Stimulated activated CD8-positive, alpha-beta memory T cell treated with anti-CD3 and anti-CD28 coated beads, Interleukin-15, amount 100 ng/mL, for 48 hours (primary cell): ENCODE measurements at places on chromosomes 11 and 22.

DNA sequence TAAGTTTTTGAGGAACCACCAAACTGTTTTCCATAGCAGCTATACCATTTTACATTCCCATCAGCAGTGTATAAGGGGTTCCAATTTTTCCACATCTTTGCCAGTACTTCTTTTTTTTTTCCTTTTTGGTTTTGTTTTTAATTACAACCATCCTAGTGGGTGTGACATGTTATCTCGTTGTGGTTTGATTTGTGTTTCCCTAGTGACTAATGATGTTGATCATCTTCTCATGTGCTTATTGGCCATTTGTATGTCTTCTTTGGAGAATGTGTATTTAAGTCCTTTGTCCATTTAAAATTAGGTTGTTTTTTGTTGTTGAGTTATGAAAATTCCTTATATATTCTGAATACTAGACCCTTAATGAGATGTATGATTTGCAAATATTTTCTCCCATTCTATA lies 59.3 kb downstream of the STIM1 start:
- no peak for DNase-seq

DNA sequence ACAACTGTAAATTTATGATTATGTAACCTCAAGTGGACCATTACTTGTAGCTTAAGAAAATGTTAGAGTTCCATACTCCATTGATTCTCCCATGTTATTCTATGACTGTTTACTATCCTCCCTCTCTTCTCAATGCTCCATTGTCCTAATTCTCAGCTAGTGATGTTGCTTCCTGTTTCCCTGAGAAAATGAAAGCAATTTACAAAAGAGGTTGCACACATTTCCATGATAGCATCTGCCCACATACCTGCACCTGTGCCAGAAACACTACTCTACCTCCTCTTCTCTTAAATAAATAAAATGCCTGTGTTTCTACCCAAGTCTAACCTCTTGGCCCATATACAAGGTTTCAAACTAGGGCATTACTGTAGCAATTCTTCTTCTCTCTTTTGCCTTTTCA lies 1620.9 kb downstream of the FAM181B start:
- no peak for DNase-seq

DNA sequence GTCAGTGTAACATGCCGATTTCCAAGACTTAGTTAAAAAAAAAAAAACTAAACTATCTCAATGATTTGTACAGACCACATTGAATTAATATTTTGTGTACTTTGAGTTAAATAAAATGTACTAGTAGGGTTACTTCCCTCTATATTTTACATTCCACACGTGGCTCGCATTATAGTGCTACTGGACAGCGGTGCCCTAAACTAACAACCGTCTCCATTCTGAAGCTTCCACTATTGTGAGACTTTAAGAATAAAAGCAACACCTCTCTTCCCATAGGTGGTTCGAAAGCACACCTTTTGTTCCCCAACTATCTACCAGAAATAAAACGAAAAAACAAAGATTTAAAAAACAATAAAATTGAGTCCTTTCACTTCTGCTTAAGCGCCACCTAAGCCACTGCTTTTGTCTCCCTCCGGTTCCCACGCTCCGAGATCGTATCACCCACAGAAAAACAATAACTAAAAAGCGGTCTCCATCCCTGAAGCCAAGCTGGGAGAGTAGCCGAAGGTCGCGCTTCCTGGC lies 380 bp upstream of the TTC17 start:
- no peak for DNase-seq

DNA sequence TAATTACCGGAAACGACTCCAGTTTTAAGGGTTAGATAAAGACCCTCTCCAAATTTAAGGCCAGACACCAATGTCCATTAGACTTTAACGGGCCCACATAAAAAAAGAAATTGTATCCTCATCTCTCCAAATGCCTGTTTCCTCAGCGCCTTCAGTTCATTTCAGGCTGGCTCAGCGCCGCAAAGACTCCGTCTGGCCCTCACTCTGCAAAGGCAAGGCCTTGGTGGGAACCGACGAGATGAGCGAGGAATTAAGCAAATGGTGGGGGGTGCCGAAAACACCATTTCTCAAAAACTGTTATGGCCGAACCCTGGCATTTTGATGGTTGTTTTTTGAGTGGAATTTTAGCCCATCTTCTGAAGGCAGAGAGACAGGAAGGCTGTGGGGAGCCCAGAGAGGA lies 15.7 kb downstream of the MN1 start:
- no peak for DNase-seq

DNA sequence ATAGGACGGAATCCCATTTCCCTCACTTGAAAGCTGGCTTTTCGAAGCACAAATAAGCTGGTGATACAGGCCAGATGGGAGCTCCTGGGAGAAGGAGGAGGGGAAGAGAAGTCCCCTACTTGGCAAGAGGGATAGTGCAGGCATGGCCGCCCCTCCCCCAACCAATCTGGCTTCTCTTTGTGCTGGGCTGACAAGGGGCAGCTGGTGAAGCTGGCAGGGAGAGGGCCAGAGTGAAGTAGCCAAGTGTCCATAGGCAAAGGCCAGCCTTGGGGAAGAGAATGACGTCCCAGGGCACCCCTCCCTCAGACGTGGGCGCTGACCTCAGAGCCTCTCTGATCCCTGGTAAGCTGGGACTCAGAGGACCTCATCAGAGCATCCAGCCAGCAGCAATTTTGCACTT lies 78.7 kb upstream of the GRAMD1B start:
- DNase-seq: no peak

DNA sequence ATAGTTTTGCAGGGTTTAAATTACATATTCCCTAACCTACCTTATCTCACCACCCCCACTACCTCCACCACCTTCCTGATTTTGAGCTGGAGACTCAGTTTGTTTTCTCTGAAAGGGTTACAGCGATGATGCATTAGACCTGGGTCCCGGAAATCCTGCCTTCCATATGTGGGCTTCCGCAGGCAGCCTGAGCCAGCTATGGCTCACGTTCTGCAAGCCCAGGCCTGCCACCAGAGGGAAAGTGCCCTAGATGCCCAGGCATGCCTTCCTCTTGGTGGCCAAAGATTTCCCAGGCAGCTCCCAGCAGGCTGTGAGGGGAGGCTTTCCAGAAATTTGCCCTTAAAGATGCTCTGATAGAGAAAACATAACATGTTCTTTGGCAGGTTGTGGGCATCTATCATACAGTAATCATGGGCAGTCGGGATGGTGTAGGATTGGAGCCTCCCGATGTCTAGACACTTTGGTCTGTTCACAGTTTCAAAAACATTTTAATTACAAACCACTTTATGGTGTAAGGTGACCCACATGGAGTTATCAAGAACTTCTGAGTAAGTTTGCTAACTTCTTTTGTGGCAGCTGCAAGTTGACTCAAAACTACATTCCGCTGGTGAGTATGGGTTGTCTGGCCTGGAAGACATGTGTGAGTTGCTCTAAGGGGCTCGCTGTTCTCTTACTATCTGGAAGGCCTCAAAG lies 79.3 kb downstream of the MICAL2 start:
- no peak for DNase-seq

- no peak for DNase-seq
Measured at GRCh38 chr22:35712672-35713071, 5.0 kb upstream of the APOL5 start.

GRCh38 chr11:96413408-96413807 lies 23.6 kb downstream of the JRKL start:
- no peak for DNase-seq

GRCh38 chr11:120432056-120433018 lies 79.2 kb upstream of the GRIK4 start:
- DNase-seq: no peak

DNA sequence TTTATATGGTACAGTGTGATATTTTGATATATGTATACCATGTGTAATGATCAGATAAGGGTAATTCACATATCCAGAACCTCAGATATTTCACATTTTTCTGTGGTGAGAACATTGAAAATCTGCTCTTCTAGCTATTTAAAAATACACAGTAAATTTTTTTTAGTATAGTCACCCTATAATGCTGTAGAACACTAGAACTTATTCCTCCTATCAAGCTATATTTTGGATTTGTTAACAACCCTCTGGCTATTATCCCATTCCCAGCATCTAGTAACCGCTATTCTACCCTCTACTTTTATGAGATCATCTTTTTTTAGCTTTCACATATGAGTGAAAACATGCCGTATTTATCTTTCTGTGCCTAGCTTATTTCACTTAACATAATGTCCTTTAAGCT lies 65.5 kb upstream of the SYT9 start:
- DNase-seq: no peak

- no peak for DNase-seq
Measured at GRCh38 chr11:20080032-20080685, 80.1 kb downstream of the DBX1 start.

- DNase-seq: no peak
Measured at GRCh38 chr22:47851586-47851985, 1089.1 kb downstream of the TBC1D22A start.

DNA sequence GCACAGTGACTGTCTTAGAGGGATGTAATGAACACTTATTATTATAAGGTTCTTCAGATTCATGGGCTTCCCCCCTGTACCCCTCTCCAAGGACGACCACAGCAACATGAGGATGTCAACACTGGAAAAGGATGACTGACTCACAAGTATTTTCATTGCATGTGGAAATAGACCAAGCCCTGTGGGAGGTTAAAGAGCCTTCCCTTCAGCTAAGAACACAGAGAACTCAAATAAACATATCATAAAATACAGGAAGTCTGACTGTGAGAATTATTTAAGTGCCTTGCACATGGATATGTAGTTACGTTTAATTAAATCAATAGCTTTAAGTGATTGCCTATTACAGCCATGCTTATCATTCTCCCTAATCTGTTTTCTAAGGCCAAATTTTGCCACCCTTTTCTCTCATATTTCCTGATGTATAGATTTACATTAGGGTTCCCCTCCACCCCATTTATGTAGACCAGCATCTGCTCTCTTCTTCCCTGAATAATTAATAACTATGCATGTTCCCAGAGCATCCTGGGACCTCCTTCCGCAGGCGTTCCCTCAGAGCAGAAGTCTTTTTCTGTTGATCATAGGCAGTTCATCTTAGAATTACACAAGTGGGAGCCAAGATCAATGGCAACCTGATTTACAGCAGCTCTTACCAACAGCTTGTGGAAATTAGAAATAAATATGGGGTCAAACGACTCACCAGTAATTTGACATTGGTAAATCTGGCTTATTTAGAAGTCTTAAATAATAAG lies 226.9 kb downstream of the OPCML start:
- no peak for DNase-seq

- DNase-seq: no peak
Measured at GRCh38 chr22:32531931-32532819, 57.6 kb downstream of the FBXO7 start.

DNA sequence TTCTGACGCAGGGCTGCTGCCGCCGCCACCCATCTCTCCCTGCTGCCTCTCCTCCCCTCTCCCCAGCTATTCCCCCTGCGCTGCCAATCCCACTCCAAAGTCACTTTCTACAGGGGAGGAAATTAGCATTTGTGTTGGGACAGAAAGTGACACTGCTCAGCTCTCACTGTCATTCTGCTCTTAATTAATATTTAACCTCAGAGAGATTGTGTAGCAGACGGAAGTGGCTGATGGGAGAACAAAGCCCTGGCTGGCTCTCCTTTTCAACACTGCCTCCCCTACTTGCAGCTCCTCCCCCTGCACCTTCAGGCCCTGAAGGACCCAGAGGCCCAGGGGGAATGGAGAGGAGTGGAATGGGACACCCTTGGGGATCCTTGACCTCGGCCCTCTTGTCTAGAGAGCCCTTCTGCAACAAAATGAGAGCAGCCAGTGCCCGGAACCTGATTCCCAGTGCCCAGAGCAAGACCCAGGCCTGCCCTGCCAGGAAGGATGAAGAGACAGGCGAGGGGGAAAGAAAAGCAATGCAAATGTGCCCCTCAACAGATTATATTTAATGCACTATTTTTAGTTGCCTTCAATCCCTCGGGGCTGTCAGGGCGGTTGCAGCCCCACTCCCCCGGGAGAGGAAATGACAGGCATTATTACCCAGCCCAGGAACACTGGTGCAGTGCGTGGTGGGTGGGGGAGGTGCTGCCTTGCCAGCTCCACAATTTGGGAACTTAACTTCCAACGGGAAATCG lies 14.6 kb upstream of the NRGN start:
- no peak for DNase-seq

DNA sequence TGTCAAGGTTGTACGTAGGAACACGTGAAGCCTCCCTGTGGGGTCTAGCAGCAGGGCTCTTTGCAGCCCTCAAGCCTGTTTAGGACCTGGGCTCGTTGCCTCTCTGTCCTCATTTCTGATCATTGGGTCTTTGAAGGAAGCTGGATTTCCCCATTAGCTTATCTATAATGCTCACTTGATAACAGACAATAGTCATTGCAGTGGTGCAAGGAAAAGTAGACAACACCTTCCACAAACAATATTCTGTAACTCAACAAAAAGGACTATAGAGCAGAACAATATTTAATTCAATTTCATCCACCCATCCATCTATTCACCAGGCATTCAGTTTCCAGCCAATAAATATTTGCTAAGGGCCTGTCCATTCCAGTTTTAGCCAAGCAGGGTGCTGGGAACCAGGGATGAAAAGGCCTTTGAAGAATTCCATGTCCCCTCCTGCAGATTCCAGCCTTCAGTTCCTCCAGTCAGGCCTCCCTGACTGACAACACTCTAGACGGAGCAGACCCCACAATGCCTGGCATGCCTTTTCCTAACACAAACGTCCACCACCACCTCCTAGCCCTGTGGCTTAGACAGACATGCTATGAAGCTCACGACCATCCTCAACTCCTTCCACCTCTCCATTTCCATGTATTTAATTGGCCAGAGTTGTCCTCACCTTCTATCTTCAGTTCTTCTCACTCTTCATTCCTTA lies 12.7 kb upstream of the POLD3 start:
- DNase-seq: no peak

DNA sequence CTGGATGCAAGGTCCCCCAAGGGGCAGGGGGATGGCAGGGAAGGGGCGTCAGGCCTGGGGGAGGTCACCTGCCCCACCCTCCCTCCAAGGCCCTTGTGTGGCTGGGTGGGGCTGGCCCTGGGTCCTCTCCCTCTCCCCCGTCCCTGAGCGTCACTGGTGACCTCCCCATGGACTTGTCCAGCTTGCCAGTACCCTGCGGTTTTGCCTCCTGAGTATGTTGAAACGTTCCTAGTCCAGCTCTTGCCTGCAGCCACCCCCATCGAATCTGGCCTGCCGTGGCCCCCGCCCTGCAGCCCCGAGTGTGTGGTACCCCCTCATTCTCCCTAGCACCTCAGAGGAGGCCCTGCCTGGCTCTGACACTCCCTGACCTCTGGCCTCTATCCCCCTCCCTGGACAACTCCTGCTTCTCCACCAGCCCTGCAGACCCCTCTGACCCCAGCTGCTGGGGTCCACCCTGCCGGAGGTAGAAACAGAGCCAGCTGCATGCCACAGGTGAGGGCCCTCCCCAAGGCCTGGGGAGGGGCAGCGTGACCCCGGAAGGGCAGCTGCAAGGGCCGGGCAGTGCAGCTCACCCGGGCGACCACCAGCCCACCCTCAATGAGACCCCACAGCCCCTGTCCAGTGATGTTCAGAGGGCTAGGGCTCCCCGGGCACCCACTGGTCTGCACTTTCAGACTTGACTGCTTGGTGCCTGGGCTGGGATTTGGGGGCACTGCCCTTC lies 4.1 kb upstream of the MUC6 start:
- DNase-seq: no peak

DNA sequence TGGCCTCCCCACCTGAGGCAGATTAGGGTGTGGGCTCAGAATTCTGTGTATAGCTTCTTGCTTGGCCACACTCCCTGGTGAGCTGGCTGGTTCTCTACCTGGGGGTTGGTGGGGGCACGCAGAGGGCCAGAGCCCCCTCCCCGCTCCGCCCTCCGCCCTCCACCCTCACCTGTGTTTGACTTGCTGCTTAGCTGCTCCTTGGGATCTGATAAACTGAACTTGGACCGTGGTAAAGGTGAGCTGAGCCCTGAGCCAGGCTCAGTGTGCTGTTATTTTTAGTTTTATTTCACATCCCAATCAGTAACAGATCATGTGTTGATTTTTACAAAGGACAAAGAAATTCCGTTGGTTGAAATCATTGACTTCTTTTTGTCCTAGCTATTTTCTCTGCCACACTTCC lies 2.0 kb downstream of the OVOL1 start:
- no peak for DNase-seq
